NCI-H146 (cell line): ENCODE measurements at places on chromosomes 4 and X.
A peak's percentile ranks its signal among the peaks of the same experiment; 100 is the strongest.

GRCh38 chrX:40127052-40127451 lies 29.3 kb upstream of the BCOR start:
- DNase-seq: no peak

GRCh38 chr4:154511981-154512380 lies 20.4 kb upstream of the DCHS2 start:
- DNase-seq: no peak

- DNase-seq: peak; percentile 69
These were observed 53.9 kb upstream of the C4orf50 start for GRCh38 chr4:6071959-6072720.

DNA sequence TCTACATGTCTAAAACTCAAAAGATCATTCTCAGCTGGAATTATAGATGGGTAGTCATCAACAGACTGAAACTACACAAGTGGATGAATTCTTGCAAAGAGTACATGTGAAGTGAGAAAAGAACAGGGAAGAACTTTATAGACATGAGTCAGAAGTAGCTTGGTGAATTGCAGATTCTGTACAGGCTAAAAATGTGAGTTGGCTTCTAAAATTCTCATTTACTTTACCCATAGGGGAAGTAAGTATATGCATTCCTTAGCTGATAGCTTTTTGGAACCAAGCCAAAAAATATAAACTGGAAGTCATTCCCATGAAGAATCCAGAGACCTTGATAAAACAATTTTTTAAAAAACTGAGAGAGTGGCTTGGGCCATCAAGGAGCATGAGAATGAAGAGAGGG lies 584.2 kb upstream of the FTHL17 start:
- no peak for DNase-seq

DNA sequence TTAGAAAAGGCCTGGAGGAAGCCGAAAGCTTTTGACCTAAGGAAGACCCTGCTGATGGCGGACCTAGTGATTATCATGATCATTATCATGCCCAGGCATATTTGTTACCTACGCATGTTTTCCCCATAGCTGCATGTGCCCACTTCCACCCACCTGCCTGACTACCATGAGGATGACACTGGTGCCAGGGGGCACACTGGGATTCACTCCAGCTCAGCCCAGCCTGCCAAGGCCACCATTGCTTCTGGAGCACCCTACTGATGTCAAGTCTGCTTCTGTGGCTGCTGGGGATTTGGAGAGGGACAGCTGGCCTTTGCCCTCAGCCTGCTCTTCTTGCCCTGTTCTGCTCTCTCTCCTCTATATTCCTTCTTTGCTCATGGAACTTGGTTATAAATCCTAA lies 124.7 kb upstream of the NALF2 start:
- no peak for DNase-seq

GRCh38 chr4:162705130-162705803 lies 461.4 kb downstream of the NAF1 start:
- DNase-seq: no peak

- DNase-seq: peak; percentile 72
These were observed 78.8 kb upstream of the BANK1 start for GRCh38 chr4:101711590-101712260.
